Progenitor cell of endocrine pancreas (in vitro differentiated cells): ENCODE measurements at places on chromosomes 12 and 14.
A peak's percentile ranks its signal among the peaks of the same experiment; 100 is the strongest.

- DNase-seq = no peak
Measured at GRCh38 chr12:57233357-57234232, 4.1 kb downstream of the SHMT2 start.

DNA sequence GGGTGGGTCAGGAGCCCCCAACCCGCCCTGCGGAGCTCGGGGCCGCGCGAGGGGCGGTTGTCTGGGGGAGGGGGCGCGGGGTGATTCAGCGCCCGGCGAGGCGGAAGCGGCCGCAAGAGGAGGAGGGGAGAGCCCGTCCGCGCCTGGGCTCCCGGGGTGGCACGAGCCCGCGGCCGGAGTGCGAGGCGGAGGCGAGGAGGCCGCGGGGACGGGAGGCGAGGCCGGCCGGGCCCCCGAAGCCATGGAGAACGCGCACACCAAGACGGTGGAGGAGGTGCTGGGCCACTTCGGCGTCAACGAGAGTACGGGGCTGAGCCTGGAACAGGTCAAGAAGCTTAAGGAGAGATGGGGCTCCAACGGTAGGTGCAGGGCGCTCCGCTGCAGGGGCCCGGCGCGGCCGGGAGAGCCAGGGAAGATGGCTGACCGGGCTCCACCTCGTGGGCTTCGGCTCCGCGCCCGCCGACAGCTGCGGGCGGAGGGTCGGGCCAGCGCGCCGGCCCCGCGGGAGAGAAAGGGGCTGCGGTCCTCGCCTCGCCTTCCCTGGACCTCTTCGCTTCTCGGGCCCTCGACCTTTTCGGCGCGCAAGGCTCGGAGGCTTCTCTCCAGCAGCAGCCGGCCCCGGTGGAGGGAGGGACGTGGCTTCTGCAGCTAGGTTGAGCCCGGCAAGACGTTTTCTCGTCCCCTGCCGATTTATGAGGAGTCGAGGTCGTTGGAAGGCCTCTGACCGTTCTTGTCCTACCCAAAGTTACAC is 677 bp downstream of the ATP2A2 start:
- peak; percentile 70 for DNase-seq

DNA sequence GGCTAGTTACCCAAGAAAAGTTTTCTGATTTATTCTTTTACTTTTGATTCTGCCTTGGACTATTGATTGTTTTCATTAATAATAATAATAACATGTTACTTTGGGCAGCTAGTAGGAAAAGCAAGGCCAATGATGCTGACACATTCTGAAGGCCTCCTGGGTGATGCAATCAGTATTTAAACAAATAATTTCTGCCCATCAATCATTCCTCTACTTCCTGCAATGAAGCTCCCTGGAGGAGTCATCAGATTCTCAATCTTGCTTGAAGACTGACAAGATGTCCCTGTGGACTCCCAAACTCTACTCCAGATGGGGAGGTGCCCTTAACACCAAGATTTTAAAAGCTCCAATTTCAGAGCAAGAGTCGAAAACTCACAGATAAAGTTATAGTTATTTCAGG is at the start of gene SPX:
Gene SPX (plus strand): TSS at position 244 of the 400 bp plus-strand sequence. CDS start 177 bp downstream, outside the sequence.
- DNase-seq = no peak

DNA sequence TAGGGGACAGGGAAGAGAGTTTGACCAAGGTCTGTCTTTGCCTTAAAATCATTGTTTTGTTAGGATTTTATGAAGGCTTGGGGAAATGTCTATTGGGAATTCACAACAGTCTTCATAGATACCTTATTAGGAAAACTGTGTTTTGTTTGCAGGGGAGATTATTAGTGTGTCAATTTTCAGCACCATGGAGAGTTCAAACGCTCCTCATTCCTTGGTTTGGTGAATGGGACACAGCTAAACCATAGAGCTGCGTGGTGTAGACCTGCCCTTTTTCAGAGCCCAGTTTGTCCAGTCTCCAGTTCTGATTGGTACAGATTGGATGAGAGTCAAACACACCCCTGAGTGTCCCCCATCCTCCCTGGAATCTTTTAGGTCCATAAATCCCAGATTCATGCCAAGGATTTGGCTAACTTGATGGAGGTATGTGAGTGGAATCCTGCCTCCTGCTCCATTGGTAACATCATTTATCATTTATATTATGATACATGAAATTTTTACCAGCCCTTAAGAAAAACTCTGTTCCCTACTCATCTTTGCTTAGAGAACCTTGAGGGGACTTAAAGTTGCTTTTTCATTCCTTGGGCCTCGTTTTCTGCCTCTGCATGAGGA is 12.0 kb downstream of the NGDN start:
- DNase-seq = no peak

- DNase-seq = no peak
Measured at GRCh38 chr12:41769810-41770209, 374.9 kb downstream of the GXYLT1 start.

GRCh38 chr14:20529806-20530205 is 24.5 kb downstream of the RNASE10 start:
- DNase-seq = no peak
